ENCODE measurements at places on chromosomes 11 and 22. TPM values are rescaled to one million over a fixed set of nuclear protein-coding genes. Genes with fewer than 3 reads are reported as not detected.
A peak's percentile ranks its signal among the peaks of the same experiment; 100 is the strongest.

DNA sequence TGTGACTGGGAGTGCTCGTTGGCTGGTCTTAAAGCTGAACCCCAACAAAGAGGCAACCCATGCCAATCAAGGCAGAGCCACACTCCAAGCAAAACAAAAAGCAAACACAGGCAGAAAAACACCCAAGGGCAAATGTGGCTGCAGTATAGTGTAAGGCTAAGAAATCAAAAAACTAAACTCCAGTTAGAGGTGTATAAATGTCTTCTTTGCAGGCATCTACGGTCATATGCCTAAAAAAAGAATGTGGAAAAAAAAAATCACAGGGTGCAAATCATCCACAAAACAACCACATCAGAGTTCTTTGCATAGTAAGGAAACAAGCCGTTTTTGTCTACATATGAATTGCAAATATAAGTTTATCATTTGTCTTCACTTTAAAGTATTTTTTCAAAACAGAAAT lies 27.8 kb downstream of the ARFGAP3 start:
- DNase-seq = no peak

- DNase-seq = no peak
These were observed 25.7 kb upstream of the CRTAM start for GRCh38 chr11:122812638-122813037.

DNA sequence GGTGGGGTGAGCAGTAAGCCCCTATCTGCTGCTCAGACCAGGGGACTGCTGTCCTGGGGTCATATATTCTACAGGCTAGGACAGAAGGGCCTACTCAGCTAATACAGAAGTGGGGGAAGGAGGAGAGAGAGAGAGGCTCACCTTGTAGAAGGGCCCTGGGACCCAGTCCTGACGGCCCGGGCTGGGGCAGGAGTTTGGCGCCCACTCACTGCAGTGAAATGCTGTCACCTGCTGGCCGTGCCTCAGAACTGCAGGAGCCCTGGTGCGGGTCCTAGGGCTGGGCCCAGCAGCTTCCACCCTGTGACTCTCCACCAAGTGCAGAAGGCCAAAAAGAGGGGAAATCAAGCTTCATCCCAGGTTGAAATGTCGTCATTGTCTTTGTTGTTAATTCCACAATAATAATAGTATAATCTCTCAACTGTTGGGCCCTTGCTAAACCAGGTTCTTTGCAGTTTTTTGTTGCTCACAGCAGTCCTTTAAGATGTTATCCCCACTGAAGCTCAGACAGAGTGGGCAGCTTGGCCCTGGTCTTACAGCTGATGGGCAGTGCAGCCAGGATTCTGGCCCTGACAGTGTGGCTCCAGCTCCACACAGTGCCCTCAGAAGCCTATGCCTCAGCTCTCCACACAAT lies 29.6 kb downstream of the TRIM29 start:
- DNase-seq = peak; percentile 76

GRCh38 chr11:69325446-69325845 lies 31.5 kb downstream of the MYEOV start:
- DNase-seq = no peak

DNA sequence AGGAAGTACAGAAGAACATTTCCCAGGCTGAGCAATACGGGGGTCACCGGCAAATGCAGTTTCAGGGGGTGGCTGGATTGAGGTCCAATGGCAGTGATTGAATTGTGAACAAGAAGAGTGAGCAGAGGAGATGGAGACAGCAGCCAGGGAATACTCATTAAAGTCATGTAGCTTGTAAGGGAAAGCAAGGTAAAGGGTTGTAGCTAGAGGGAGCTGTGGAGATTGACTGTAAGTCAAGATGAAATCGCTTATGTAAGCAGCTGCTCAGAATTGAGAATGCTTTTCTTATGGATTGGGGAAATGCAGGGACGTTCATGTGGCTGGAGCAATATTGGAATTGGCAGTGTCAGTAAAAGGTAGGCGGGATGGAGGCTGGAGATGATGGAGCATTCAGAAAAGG lies 111.4 kb upstream of the TBCEL start:
- peak; percentile 79 for DNase-seq

- DNase-seq = no peak
These were observed 113.4 kb upstream of the RRM1 start for GRCh38 chr11:3981084-3981633.

GRCh38 chr11:115097796-115098408 lies 406.3 kb downstream of the CADM1 start:
- no peak for DNase-seq

GRCh38 chr11:128039140-128040021 lies 548.0 kb downstream of the ETS1 start:
- no peak for DNase-seq

DNA sequence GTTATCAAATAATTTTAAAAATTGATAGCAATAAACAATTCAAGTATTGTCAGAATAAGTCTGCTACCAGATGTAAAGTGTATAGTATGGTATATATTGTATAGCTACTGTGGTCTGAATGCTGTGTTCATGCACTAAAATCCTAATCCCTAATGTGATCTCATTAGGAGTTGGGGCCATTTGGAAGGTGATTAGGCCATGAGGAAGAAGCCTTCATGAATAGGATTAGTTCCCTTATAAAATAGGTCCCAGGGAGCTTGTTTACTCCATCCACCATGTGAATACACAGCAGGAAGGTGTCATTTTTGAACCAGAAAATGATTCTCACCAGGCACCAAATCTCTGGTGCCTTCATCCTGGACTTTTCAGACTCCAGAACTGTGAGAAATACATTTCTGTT lies 363.0 kb upstream of the CNTN5 start:
- DNase-seq = no peak

DNA sequence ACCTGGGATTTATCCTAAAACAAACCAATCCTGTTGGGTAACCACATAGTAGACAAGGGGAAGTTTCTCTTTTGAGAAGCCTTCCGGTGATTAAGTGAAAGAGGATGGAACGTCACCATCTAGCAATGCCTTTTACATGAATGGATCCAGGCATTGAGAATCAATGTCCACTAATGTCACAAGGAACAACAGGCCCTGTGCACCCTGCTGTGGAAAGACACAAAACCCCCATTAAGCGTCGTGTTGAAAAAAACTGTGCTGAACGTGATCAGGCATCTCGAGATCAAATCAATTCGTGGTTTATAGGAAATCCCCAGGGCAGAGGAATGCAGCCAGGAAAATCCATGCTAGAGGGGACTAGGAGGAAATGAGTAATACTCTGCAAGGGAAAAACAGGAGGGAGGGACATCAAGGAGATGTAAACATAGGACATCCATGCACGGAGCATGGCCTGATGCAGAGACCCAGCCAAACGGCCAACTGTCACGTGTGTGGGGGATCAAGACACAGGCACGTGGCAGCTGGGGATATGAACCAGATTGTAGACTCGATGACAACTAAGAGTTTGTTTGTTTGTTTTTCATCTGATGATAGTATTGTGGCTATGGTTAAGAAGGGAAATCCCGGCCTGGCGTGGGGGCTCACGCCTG lies 38.6 kb upstream of the CARS1 start:
- peak; percentile 62 for DNase-seq

DNA sequence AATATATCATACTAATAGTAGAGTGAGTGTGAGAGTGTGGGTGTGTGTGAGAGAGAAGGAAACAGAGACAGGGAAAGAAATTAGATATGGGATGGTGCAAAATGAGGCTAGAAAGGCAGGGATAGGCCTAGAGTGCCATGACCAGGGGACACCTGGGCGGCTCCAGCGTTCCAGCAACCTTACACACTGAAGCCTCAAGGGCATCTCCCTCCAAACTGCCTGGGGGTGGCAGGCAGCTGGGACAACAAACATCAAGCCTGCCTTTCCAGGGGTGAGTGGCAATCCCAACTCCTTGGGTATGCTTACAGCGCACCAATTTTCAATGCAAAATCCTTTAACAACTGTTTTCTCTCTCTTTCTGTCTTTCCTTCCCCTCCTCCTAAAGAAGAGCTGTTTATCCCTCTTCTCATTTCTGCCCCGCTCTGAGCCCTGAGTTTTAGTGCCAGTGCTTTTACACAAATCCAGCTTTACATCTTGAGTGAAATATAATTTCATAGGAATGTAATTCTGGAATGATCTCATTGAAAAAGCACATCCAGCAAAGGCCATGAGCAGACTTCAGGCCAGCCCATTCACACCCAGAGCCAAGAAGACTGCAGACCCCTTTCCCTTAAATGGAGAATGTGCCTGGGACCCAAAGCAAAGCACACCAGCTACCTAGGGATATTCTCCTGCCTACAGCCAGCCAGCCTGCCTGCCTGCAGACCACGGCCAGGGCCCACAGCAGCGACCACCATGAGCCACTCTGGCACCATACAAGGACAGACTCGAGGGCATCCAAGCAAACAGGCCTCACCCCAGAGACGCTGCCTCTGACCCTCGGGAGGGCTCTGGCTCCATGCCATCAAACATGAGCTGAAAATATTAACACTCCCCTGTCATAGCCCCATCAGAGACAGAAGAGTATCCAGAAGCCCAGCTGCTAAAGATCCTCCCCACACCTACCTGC lies 90.3 kb downstream of the RPL27A start:
- no peak for DNase-seq

DNA sequence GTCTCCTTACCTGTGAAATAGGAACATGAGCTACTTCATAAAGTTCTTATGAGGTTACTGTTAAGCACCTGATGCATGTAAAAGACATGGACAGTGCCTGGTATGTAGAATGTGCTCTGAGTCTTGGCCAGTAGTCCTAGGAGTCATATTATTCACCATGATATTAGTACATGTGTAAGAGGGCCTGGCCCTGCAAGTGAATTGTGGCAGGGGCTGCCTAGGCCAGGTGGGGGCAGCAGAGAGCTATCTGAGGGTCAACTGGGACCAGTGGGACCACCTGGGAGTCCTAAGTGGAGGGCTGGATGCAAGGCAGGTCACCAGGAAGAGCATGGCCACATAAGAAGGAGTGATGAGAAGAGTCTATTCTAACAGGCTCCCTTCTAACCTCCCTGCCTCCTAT lies 529.5 kb downstream of the SOX6 start:
- peak; percentile 52 for DNase-seq

DNA sequence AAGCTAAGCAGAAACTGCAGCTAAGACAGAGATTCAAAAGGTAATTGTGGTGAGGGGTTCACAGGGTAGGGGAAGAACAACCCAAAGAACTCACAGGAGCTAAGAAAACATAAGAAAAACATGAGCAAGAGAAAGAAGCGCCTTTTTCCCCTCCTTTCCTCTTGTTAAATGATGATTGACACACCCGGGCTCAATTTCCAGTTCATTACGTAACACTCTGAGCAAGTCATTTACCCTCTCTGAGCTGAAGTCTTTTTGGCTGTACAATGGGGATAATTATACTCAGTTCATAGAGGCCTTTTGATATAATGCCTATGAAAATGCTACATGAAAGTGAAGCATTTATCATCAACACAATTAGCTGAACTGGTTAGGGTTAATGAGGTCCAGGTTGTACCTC lies 17.2 kb downstream of the LRP4 start:
- no peak for DNase-seq

- no peak for DNase-seq
These were observed 34.4 kb downstream of the MARK2 start for GRCh38 chr11:63873311-63873710.

- DNase-seq = peak; percentile 14
These were observed 649 bp downstream of the PRRG4 start for GRCh38 chr11:32830413-32830738.

- DNase-seq = no peak
These were observed 177.2 kb downstream of the INSC start for GRCh38 chr11:15291885-15292284.

CECR2 gene
- 3.0 TPM for polyA plus RNA-seq

OSBP2 gene
- polyA plus RNA-seq = 1.4 TPM

FXYD2 gene
- polyA plus RNA-seq = 4.5 TPM

PTS gene
- polyA plus RNA-seq = 60.5 TPM

UBXN1 gene
- polyA plus RNA-seq = 168 TPM

All from lung (tissue), 17 donors.